ENCODE measurements at places on chromosomes 12 and 14.

GRCh38 chr12:49893753-49894750, 9.6 kb downstream of the FAIM2 start:
- peak; percentile 54 for DNase-seq

DNA sequence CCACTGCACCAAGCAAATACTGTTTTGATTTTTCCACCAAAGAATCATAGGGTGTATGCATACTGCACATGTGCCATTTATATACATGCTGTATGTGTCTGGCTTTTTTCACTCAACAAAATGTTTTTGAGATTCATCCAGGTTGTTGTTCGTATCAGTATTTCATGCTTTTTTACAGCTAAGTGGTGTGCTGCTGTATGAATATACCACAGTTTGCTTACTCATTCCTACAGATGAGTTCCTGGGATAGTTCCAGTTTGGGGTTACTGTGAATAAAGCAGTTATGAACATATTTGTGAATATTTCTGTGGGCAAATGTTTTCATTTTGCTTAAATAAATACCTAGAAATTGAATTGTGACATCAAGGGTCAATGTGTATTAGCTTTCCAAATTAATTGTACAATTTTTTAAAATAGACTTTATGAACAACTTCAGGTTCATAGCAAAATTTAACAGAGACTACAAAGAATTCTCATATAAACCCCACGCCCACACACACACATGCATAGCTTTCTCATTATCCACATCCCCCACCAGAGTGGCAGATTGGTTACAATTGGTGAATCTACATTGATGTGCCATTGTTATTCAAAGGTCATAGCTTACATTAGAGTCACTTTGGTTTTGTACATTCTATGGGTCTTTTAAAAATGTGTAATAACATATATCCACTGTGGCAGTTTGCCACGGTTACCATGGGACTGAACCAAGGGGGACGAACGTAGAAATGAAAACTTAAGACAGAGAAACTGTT, 6.9 kb upstream of the KRT6A start:
- DNase-seq = no peak

DNA sequence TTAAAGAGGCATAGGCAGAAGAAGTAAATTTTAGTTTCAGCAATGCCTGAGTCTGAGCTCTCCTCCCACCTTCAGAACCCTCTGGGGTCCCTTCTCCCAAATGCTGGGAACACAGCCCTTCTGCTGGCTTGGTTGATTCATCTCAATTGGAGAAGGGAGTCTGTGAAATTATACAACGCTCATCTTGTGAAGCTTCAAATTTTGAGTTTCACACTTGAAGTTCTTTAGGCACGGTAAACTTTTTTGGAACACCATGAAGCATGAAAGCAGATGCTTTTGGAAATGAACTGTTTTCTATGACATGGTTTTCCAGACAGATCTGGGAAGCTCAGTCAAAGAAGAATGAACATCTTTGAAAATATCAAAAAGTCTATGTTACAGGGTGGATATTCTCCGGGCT, 69.9 kb downstream of the TBK1 start:
- DNase-seq = no peak

GRCh38 chr12:103998976-103999375, 33.3 kb downstream of the TDG start:
- no peak for DNase-seq

GRCh38 chr14:76863724-76864407, 37.7 kb downstream of the LRRC74A start:
- DNase-seq = no peak

DNA sequence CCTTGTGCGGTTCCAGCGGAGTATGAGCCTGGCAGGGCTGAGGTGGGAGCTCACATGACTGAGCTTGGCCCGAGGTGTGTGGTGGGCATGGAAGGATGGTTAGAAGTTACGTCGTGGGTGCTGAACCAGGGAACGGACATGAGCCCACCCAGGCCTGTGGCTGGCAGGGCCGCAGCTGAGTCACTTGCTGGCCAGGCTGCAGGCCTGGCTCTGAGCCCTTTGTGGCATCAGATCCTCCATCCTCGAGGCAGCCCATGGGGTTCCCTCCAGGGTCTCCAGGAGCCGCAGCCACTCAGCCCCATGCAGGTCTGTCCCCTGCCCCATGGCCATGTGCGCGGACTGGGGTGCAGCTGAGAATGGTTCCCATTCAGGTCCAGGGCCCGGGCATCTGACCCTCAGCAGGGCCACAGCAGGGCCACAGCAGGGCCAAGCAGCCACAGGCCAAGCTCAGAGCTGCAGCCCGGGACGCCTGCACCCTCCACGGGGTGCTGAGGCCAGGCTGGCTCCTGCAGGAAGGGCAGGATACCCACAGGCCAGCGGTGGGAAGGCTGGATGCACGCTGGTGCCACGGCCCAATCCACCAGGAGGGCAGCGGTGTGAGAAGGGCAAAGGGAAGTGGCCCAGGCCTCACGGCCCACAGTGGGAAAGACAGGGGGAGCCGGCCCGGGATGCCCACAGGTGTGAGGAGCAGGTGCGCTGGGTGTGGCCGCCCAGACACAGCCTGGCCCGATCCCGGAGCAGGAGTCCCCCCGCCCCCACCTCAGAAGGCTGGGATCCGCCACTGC, 26.3 kb upstream of the ULK1 start:
- DNase-seq = peak; percentile 20

GRCh38 chr14:48853159-48853558, 733.0 kb downstream of the RPS29 start:
- DNase-seq = no peak

DNA sequence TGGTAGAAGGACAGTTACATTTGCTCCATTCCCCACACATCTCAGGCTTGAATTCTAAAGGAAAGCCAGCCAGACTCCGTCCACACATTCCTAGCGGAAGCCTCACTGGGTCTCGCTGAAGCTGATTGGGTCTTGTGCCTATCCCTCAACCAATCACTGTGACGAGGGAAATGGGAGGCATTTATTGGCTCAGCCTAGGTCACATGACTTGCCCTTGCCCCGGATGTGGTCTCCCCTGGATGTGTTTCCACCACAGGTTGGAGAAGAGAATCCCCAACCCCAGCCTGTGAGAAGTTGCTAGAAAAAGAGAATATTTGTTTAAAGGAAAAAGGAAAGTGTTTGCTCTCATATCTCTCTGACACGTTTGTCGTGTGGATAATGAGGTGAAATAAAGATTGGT, 93.4 kb downstream of the C12orf75 start:
- DNase-seq = peak; percentile 42

Measured in iPS-NIHi11 (cell line).